ENCODE measurements at places on chromosomes 2 and 18.

- no peak for DNase-seq
Measured at GRCh38 chr2:37527361-37527760, 144.1 kb downstream of the CDC42EP3 start.

DNA sequence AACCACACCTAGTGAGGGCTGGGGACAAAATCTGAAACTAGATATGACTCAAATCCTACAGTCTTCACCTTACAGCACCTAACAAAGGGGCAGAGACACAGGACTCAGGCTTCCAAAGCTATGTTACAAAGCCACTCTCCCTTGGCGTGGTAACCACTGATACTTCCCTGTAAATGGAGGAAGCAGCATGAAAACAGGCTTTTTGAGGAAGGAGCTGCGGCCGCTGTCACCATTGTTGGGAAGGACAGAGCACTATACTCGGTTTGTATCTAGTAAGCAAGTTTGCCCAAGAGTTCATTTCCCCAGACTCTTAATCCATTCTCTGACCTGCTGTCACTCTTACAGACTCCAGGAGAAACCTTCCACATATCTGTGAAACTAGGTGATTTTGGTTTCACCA, 60.3 kb downstream of the LONRF2 start:
- no peak for DNase-seq

DNA sequence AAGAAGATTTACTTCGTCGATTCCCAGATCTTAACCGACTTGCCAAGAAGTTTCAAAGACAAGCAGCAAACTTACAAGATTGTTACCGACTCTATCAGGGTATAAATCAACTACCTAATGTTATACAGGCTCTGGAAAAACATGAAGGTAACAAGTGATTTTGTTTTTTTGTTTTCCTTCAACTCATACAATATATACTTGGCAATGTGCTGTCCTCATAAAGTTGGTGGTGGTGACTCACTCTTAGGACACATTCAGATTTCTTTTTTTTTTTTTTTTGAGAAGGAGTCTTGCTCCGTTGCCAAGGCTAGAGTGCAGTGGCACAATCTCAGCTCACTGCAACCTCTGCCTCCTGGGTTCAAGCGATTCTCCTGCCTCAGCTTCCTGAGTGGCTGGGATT, 26.8 kb downstream of the MSH2 start:
- DNase-seq = no peak

DNA sequence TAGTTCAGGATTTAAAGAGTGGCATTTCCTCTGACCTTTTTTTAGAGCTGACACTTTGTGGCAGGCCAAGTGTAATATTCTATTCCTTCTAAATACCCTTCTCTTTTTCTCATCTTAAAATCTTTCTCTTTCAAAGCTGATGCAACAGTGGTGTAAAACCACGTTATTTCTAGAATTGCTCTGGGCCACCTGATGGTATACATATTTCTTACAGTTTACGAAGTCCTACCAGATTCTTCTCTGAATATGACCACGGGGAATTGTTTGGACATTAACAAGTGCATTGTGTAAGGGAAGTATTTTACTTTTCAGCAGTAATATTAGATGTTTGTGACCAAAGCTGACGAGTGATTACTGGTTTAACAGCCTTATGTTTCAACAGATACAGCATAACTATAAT, 109.9 kb downstream of the PTPRM start:
- DNase-seq = no peak

DNA sequence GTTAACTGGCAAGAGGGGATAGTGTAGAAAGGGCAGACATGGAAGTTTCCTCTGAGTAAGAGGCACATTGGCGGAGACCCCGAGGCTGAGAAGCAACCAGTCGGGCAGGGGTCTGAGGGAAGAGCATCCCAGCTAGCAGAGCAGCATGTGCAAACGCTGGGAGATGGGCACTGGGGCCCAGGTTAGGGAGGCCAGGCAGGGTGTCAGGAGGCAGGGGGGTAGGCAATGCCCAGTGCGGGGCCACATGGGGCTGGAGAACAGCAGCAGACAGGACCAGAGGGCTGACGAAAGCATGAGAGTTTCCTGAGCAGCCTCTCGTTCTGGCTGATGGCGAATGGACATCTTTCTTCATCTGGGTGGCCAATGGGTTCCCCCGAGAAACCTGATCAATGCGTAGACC, 88.2 kb downstream of the INPP5D start:
- DNase-seq = no peak

GRCh38 chr2:144364944-144365738, 154.8 kb downstream of the ZEB2 start:
- no peak for DNase-seq

GRCh38 chr2:201483342-201483741, 31.8 kb downstream of the STRADB start:
- no peak for DNase-seq

GRCh38 chr2:197215748-197216360, 94.7 kb downstream of the ANKRD44 start:
- no peak for DNase-seq

GRCh38 chr2:196274387-196274809, 103.0 kb upstream of the STK17B start:
- DNase-seq = no peak

- no peak for DNase-seq
Measured at GRCh38 chr2:17515652-17516051, 2.6 kb downstream of the RAD51AP2 start.

GRCh38 chr2:227010433-227010832, 153.6 kb downstream of the COL4A4 start:
- no peak for DNase-seq

GRCh38 chr2:143885461-143885860, 634.5 kb downstream of the ZEB2 start:
- DNase-seq = no peak

- DNase-seq = no peak
Measured at GRCh38 chr2:140603416-140603815, 1527.4 kb downstream of the LRP1B start.

GRCh38 chr2:233060980-233061590, 943 bp downstream of the INPP5D start:
- no peak for DNase-seq

GRCh38 chr2:137912371-137912770, 51.9 kb upstream of the HNMT start:
- DNase-seq = no peak

- DNase-seq = no peak
Measured at GRCh38 chr2:224780106-224780505, 63.9 kb upstream of the CCDC195 start.

GRCh38 chr2:169562519-169562918, 11.1 kb downstream of the FASTKD1 start:
- DNase-seq = no peak

- no peak for DNase-seq
Measured at GRCh38 chr2:144322379-144322778, 197.5 kb downstream of the ZEB2 start.

- DNase-seq = no peak
Measured at GRCh38 chr2:60644951-60645350, 91.5 kb upstream of the BCL11A start.

DNA sequence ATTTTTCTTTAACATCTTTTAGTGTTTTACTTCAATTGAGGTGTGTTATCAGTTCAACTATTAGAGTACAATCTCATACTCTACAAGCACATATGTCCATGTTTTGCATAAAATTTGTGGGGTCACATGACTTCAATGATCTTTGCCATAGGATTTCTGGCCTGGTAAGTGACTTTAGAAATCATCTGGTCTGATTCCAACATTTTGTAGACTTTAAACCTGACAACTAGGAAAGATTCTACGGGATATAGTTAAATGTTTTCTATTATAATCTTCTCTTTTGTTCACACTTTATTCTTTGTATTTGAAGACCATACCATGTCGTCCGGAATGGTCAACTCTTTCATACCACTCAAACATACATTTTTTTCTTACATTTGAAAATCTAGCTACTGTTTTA, 62.0 kb upstream of the NEUROD1 start:
- DNase-seq = no peak

- no peak for DNase-seq
Measured at GRCh38 chr18:8893628-8894231, 188.4 kb downstream of the MTCL1 start.

DNA sequence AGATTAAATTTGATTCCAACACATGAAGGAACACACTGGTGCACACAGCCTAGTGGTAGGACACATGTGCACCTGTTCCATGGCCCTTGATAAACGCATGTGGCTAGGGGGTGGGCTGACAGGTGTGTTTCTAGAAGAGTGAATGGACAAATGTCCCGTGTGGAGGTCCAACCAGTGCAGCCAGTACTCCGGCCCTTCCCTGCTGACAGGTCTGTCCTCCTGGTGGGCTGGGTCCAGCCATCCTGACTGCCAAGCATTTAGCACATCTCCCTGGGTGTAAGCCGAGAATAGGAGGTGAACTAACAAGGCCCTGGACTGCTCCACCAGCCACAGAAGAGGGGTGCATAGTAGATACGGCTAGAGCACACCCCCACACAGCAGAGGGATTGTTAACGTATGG, 258.7 kb upstream of the RAB6C start:
- no peak for DNase-seq

GRCh38 chr2:15147591-15147990, 413.5 kb downstream of the NBAS start:
- DNase-seq = no peak

GRCh38 chr18:76494231-76495005, 624 bp downstream of the ZNF516 start:
- DNase-seq = no peak
